ENCODE measurements at places on chromosomes 11 and 22. TPM values are rescaled to one million over a fixed set of nuclear protein-coding genes. Genes with fewer than 3 reads are reported as not detected.

Gene BBOX1
- polyA plus RNA-seq: not detected

Gene TUG1
- 59.9 TPM for polyA plus RNA-seq

Gene OR2AG1
- polyA plus RNA-seq: not detected

Gene KCTD14
- polyA plus RNA-seq: not detected

Gene OR4A16
- not detected for polyA plus RNA-seq

Gene SCGB1D2
- not detected for polyA plus RNA-seq

Gene CCDC87
- polyA plus RNA-seq: 0.12 TPM

Gene POU2AF3
- not detected for polyA plus RNA-seq

Gene ANO9
- 10.8 TPM for polyA plus RNA-seq

Gene TMEM179B
- polyA plus RNA-seq: 34.5 TPM
